ENCODE measurements at places on chromosomes 6 and 20. TPM values are rescaled to one million over a fixed set of nuclear protein-coding genes. Genes with fewer than 3 reads are reported as not detected.

DNA sequence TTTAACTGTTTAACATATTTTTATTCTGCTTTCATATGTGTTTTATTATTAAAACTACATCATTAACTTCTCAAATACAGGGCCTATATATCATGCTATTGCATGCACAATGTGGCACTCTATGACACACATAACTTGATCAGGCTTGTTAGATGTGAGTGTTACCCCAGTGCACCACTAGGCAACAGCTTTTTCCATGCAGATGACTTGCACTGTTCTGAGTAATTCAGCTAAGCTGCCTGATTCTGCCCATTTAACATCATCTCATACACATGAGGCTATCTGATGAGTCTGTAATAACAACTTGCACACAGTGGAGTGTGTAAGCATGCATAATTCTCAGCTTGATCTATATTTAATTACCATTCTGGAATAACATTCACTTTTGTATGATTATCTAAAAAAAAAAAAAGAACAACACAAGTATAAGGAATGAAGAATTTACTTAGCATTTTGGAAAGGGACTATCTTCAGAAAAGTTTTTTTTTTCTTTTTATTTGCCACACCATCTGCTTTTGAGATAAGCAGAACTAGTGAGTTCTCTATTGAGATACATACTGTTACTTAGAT, 83.1 kb downstream of the GRM1 start:
- no peak for DNase-seq
- no peaks in the 10 kb centered on the region for H3K36me3 ChIP-seq
- no peak overlapping the region for H3K27ac ChIP-seq
- no peak overlapping the region for H3K4me3 ChIP-seq

GRCh38 chr20:17507531-17507930, 23.6 kb downstream of the BFSP1 start:
- H3K4me3 ChIP-seq, result no peak overlapping the region
- H3K27ac ChIP-seq, result no peak overlapping the region
- H3K27me3 ChIP-seq, result no peaks in the 10 kb centered on the region
- H3K4me1 ChIP-seq, result peaks cover 13% of the 10 kb centered on the region
- DNase-seq, result no peak

DNA sequence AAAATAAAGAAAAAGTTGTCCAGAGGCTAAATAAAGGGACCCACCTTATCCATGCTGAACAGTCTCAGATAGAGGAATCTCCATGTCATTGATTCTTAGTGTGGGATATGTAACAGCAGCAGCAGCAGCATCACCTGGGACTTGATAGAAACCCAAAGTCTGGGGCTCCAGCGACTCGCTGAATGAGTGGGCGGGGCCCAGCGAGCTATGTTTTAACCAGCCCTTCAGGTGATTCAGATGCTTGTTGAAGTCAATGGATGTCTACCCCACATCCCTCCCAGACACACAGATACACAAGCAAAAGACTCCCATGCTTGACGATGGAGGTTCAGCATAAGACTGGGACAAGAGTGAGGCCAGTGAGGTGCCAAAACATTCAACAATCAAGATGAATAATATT, 298.6 kb downstream of the UBE3D start:
- no peaks in the 10 kb centered on the region for H3K36me3 ChIP-seq
- H3K27ac ChIP-seq, result no peak overlapping the region
- no peaks in the 10 kb centered on the region for H3K27me3 ChIP-seq
- no peak overlapping the region for H3K4me3 ChIP-seq
- DNase-seq, result no peak

- no peak overlapping the region for H3K4me3 ChIP-seq
- no peaks in the 10 kb centered on the region for H3K27me3 ChIP-seq
- no peak for DNase-seq
- H3K27ac ChIP-seq, result peak overlapping the region; percentile 52
- no peaks in the 10 kb centered on the region for H3K36me3 ChIP-seq
These were observed 33.3 kb downstream of the EPB41L2 start for GRCh38 chr6:131029626-131030297.

- 0 out of 2 replicates have a peak, but pooled peaks cover 4% of the 10 kb centered on the region for H3K4me1 ChIP-seq
- H3K36me3 ChIP-seq, result no peaks in the 10 kb centered on the region
- H3K4me3 ChIP-seq, result no peak overlapping the region
- H3K27ac ChIP-seq, result no peak overlapping the region
These were observed 17.5 kb upstream of the TRAF3IP2 start for GRCh38 chr6:111623046-111623718.

DNA sequence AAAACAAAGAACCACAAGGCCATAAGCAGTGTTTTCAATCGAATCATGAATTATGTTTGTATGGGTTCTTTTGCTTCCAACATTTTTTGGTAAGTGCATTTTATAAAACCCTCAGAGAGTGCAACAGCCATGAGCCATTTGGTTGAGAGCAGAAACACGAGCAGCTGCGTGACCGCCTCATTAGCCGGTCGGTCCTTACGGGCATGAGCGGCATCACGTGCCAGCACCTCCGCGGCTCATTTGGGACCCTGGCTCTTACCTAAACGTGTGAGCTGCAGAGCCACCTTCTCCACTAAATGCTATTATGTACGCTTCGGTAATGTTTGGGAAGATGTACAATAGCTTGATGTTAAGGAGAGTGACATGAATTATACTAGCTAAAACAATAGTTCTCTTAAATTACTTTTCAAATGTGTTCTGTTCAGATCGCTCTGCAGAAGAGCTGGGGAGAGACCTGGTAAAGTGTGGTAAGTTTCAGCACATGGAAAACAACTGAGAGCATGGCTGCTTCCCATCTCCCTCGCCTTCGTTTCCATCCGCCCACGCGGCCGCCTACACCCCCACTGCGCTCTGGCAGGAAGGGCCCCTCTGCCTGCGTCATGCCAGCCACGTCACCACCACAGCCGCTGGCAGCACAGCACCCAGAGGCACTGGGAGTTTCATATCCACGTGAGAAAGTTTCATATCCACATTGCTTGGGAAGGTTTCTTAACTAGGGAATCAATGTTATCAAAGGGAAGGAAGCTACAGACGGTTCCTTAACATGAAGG, 23.7 kb upstream of the PDE10A start:
- H3K27ac ChIP-seq, result no peak overlapping the region
- H3K4me1 ChIP-seq, result no peaks in the 10 kb centered on the region
- H3K36me3 ChIP-seq, result no peaks in the 10 kb centered on the region
- DNase-seq, result no peak
- no peak overlapping the region for H3K4me3 ChIP-seq

- H3K4me1 ChIP-seq, result peaks cover 47% of the 10 kb centered on the region
- DNase-seq, result no peak
- peak overlapping the region; percentile 19 for H3K4me3 ChIP-seq
- peak overlapping the region; percentile 98 for H3K27ac ChIP-seq
These were observed 44.0 kb upstream of the PIM1 start for GRCh38 chr6:37125774-37126492.

DNA sequence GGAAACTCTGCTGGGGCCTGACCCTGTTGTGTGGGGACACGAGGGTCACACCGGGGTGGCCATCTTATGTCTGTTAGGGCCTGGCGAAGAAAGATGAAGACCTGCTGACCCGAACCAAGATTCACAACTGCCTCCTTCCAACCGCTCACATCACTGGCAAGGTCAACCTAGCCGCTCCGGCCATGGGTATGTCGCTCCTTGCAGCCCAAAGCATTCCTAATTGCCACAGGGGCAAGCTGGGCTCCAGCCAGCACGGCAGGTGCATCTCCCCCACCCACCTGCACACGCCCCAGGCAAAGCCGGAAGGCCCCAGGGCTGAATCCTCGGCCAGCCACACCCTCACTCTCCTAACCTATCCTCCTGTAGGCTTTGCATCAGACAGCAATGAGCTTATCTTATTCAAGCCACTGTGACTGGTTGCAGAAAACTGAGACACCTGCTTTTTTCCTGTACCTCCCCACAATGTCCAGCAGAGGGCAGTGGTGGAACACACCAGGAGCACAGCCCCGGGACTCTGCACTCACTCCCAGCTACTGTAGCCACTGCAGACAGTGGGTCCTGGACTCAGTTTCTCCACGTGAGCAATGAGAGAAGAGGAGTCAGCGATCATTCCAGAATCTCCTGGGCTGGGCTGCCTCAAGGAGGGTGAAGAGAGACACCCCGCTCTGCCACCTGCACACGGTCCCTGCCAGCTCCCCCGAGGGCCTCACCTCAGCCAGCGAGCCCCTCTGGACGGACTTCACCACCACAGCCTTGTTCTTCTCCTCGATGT, 170.2 kb downstream of the PREX1 start:
- no peak overlapping the region for H3K27ac ChIP-seq
- no peaks in the 10 kb centered on the region for H3K27me3 ChIP-seq
- H3K36me3 ChIP-seq, result no peaks in the 10 kb centered on the region
- peak; percentile 70 for DNase-seq

GRCh38 chr6:93515736-93516135, 96.4 kb upstream of the EPHA7 start:
- H3K4me1 ChIP-seq, result no peaks in the 10 kb centered on the region
- no peak overlapping the region for H3K4me3 ChIP-seq
- H3K36me3 ChIP-seq, result no peaks in the 10 kb centered on the region
- H3K27ac ChIP-seq, result no peak overlapping the region
- no peak for DNase-seq

DNA sequence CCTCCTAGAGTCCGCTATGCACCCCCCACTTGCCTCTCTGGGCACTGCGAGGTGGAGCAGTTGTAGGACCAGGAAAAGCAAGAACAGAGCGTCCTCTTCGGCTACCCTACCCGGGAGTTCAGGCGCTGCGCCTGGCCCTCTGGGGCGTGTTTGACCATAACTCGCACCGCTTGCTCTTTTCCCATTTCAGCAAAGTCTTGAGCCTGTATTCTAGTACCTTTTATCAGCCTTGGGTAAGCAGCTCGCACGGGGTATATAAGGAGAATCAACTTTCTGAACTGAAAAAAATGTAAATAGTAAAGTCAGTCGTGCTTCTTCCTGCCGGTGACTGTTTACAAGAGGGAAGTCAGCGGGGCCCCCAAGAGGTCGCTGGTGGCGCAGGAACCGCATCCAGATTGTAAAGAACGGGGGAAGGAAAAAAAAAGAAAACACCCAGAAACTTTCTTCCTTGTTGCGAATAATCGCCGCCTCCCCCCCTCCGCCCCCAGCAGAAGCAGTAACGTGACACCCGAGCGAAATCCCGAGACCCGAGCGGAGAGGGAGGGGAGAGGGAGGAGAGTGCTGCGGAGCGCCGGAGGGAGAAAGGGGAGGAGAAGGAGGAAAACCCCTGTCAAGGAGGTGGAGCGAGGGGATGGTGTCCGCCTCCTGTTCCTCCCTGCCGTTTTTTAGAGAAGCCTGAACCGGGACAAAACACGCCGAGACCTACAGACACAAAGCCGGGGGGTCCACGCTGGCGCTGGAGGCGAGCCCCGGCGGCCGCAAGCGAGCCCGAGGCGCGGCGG, at the start of gene UST:
Gene UST, plus strand, starts transcription at position 668 of the 782 bp plus-strand sequence. CDS start 401 bp downstream, outside the sequence.
- H3K4me3 ChIP-seq, result peak within 1 kb of the TSS; percentile 64
- H3K4me1 ChIP-seq, result peaks cover 5% of the 10 kb centered on the region
- no peak for DNase-seq
- peaks cover 42% of the 10 kb centered on the region for H3K27me3 ChIP-seq

- no peaks in the 10 kb centered on the region for H3K27me3 ChIP-seq
- no peak overlapping the region for H3K4me3 ChIP-seq
- DNase-seq, result no peak
- no peak overlapping the region for H3K27ac ChIP-seq
These were observed 84.4 kb downstream of the ANKRD60 start for GRCh38 chr20:58144096-58144495.

- no peaks in the 10 kb centered on the region for H3K36me3 ChIP-seq
- H3K27me3 ChIP-seq, result peaks cover 11% of the 10 kb centered on the region
- DNase-seq, result no peak
- H3K4me3 ChIP-seq, result no peak overlapping the region
- no peaks in the 10 kb centered on the region for H3K4me1 ChIP-seq
These were observed 71.2 kb downstream of the FYN start for GRCh38 chr6:111802015-111802414.

GRCh38 chr6:14763139-14763538, 482.7 kb upstream of the JARID2 start:
- no peaks in the 10 kb centered on the region for H3K4me1 ChIP-seq
- H3K36me3 ChIP-seq, result no peaks in the 10 kb centered on the region
- no peak overlapping the region for H3K27ac ChIP-seq
- no peak overlapping the region for H3K4me3 ChIP-seq

DNA sequence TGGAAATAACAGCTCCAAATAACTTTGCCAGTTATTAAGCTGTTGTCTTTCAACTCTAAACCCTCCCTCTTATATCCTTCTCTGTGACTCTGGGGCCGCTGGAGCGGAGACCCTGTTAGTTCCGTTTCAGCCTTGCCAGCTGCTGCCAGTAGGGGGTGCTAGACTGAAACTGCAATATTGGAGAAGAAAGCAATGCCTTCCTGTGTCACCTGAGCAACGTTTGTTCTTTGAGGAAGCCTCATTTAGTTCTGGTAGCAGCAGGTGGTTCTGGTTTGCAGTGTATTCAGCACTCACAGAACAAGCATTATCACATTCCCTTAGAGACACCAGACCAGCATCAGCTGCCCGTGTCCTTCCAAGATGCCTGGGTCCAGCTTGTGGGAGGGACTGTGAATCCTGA, 22.9 kb upstream of the JAG1 start:
- no peaks in the 10 kb centered on the region for H3K27me3 ChIP-seq
- no peak overlapping the region for H3K4me3 ChIP-seq
- no peak for DNase-seq
- no peaks in the 10 kb centered on the region for H3K4me1 ChIP-seq

GRCh38 chr20:56001106-56001785, 4.1 kb downstream of the CBLN4 start:
- no peaks in the 10 kb centered on the region for H3K4me1 ChIP-seq
- no peak for DNase-seq
- no peaks in the 10 kb centered on the region for H3K36me3 ChIP-seq
- H3K27ac ChIP-seq, result no peak overlapping the region

- no peaks in the 10 kb centered on the region for H3K27me3 ChIP-seq
- H3K4me1 ChIP-seq, result peaks cover 12% of the 10 kb centered on the region
- DNase-seq, result no peak
These were observed at the start of gene ACSS2 for GRCh38 chr20:34876406-34877282. TSS of gene ACSS2 (plus strand) at chr20:34876612. CDS start at chr20:34876646, 34 bp downstream.

- no peaks in the 10 kb centered on the region for H3K27me3 ChIP-seq
- no peaks in the 10 kb centered on the region for H3K36me3 ChIP-seq
These were observed 837.3 kb downstream of the DHX35 start for GRCh38 chr20:39799366-39799965.

GRCh38 chr6:75619230-75619899, 17.7 kb downstream of the SENP6 start:
- no peaks in the 10 kb centered on the region for H3K27me3 ChIP-seq
- H3K4me1 ChIP-seq, result 0 out of 2 replicates have a peak, but pooled peaks cover 7% of the 10 kb centered on the region
- no peak overlapping the region for H3K4me3 ChIP-seq
- peaks cover 11% of the 10 kb centered on the region for H3K36me3 ChIP-seq
- DNase-seq, result no peak

DNA sequence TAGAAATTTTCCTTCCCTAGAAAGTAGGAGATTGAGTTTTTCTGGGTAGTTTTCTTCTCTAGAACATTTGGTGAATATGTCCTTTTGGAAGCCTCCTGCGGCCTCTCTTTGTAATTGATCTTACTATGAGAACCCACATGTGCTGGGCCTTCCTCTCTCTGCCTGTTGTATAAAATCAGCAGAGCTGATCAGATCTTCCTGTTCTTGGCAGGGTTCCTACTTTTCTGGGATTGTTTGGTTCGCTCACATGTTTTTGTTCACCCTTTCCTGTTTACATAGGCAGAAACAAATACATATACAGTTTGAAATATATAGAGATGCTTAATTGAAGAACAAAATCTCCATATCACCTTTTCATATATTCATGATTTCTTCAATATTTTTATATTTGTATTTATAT, 57.8 kb downstream of the IL22RA2 start:
- H3K27ac ChIP-seq, result no peak overlapping the region
- H3K4me1 ChIP-seq, result no peaks in the 10 kb centered on the region
- no peaks in the 10 kb centered on the region for H3K36me3 ChIP-seq
- no peak overlapping the region for H3K4me3 ChIP-seq

The KIF6 gene
- total RNA-seq, result not detected

The OR2J3 gene
- total RNA-seq, result not detected

The C20orf144 gene
- total RNA-seq, result not detected

The HTR1B gene
- 14.0 TPM for total RNA-seq

The ADA gene
- total RNA-seq, result 53.8 TPM

The PRPH2 gene
- not detected for total RNA-seq

All from Panc1 (cell line).